MM.1S (cell line): ENCODE measurements at places on chromosomes 4 and X.

DNA sequence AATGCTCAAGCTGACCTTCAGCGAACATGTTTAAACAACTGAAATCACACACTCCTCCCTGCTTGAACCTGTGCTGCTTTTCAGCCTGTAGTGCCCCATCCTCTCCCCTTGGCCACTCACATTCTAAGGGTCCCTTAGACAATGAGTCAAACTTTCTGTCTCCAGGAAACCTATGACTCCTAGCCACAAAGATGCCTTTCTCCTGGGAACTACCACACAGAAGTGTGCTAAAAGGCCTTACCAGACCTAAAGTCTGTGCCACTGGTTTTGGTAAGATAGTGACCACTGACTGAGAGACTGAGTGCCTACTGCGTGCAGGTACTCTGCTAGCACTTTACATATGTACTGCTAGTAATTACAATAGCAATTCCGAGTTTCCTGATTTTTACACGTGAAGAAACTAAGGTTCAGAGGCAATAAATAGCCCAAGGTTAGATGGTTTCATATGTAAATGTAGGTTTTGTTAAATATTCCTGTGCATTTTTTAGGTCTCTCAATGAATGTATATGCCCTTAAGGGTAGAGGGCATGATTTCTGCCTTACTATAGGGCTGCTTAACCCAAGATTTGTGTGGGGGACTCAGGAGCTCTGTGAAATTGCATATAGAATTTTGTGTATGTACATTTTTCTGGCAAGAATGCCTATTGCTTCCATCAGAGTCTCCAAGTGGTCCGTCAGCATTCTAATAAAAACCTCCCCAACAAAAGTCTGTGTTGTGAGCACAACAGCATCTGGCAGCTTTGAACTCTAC is 71.1 kb downstream of the NSG1 start:
- no peak for DNase-seq

GRCh38 chrX:154981116-154981411 is 41.5 kb downstream of the F8 start:
- no peak for DNase-seq

GRCh38 chr4:123418351-123418931 is 21.8 kb downstream of the SPRY1 start:
- DNase-seq = peak; percentile 94

DNA sequence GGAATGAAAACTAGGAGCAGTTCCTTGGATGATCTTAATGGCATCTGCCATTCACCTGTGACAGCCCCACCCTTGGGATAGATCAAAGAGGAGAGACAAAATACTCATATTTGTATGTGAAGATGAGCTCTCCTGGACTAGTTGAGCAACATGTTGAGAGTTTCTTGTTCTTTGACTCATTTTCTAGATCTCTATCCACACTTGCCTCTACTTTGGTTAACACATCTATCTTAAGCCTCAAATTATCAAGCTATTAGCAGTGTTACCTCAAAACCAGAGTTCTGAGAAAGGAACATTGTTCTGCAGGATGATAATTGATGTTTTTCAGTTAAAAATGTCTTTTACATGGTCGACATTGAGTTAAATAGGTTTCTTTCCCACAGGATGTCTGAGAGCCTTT is 94.2 kb upstream of the TEX13D start:
- no peak for DNase-seq

GRCh38 chrX:123720486-123720885 is 12.4 kb downstream of the THOC2 start:
- no peak for DNase-seq

DNA sequence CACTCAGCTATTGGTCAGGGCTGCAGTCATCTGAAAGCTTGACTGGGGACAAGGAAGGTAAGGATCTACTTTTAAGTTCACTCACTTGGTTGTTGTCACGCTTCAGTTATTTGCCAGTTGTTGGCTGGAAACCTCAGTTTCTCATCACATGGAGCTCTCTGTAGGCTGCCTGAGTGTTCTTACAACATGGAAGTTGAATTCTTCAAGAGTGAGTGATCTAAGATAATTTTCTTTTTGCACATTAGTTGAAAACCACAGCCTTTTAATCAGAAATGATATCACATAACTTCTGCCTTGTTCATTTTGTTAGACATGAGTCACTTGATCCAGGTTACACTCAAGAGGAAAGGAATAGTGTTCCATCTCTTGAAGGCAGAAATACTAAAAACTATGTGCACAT is 552.7 kb downstream of the RAPGEF2 start:
- no peak for DNase-seq

GRCh38 chrX:111040377-111041017 is 55.5 kb upstream of the PAK3 start:
- DNase-seq = no peak

DNA sequence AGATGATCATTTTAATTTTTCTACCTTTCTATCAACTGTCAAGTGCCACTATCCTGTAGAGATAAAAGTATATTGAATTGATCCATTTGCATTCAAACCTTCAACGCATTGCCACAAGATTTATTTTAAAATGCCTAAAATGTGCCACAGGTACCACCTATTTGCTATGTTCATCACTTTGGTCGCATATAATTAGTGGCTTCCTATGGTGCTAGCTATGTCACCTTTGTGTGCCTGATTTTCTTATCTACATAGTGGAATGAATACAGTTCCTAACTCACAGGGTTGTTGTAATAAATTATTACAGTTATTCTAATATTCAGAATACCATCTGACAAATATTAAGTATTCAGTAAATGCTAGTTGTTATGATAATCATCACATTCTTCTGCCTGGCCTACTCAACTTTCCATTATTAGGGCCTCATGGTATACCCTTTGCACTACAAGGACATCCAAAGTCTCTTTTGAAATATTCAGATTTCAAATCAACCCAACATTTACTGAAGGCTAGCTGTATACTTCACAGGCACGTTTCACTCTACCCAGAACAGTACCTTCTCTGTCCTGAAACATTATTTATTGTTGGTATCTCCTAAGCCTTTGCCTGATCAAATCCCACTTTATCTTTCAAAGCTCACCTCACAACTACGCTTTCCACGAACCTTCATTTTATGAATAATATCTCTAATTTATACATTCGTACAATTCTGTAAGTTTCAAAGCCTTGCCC is 62.4 kb downstream of the ANXA10 start:
- no peak for DNase-seq

- no peak for DNase-seq
These were observed 7.0 kb upstream of the USO1 start for GRCh38 chr4:75717408-75717807.

DNA sequence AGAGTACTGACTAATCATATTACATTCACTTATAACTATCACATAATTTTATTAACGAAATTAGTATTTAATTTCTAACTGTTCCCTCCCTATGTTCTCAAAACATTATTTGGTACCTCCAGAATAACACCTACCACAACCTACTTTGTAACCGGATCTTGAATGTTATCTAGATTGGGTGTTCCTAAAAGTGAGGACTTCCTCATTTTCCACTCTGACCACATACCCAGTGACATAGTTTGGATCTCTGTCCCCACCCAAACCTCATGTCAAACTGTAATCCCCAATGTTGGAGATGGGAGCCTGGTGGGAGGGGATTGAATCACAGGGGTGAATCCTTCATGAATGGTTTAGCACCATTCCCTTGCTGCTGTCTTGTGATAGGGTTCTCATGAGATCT is 21.8 kb downstream of the NR3C2 start:
- no peak for DNase-seq

GRCh38 chrX:126165721-126166461 is at the start of gene DCAF12L2:
DCAF12L2 (minus strand) TSS chrX:126166289; CDS start chrX:126165924, 365 bp downstream.
- DNase-seq = no peak

DNA sequence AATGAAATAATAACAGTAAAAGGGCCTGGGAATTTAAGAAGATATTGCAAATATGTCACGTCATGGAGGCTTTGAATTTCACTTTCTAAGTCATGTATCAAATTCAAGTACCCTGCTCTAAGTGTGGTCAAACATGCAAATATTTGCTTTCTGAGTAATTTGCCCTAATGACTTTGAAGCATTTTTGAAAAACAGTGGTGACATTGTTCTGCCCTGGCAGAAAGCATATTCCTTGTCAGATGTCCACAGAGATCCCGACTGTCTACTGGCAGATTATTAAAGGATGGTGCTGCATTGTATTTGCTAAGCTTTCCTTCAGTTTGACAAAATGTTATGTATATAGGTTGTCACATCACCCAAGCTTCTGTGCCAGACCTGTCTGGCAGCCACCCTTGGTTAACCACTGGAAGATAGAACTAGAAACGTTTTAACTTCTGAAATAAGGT is 92.5 kb downstream of the ANK2 start:
- DNase-seq = no peak

DNA sequence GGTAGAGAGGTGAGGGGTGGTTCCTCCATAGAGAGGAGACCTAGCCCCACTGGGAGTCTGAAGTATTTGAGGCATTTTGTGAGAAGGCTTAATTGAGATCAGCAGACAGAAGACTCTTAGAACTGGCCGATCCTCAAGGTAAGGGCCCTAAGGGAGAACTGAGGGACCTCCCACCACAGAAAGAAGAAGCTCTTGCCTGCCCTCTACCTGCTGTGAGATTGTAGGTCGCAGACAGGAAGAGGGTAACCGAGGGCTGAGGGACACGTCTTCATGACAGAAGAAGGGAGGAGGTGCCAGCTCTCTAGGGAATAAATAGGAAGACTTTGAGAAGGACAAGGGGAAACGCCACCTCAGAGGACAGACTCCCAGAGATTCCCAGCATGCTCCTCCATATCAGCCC is 24.1 kb upstream of the MAGEC1 start:
- no peak for DNase-seq

DNA sequence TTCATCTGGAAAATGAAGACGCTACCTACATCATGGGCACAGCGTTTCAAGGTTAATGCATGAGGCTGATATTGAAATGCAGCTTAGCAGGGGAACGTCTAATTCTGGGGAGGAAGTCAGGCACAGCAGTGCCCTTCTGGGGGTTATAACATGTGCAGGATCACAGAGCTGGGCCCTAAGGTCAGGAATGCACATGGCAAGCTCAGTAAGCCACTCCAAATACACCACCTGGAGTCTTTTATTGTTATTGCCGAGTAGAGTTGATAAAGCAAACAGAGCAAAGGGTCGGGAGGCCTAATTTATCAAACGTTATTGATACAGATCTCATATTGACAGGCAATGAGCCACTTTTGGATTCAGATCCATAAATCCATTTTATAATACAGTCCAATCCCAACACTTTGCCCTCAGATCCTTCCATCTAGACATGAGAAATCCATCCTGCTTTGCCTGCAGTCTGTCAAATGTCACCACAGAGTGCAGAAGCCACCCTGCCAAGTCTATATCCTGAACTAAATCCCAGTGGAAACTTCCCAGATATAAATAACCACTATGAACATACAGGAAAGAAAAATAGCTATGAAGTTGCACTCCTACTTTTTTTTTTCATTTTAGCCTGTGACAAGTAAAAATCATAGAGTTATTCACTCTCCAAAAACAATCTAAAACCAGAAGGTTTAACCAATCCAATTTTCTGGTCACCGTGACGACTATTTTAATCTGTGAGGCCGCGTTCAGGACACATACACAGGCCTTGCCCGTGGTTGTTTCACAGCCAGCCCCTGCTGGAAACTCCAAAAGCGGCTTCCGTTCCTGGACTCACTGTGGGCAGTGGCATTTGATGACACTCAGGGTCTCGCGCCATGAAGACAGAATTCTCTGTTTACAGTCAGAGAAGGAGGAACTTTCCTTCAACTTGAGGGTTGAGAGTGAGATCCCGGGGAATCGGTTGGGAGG is 335.4 kb downstream of the DHX15 start:
- no peak for DNase-seq

- no peak for DNase-seq
These were observed 286.4 kb downstream of the CRLF2 start for GRCh38 chrX:926070-926469.

- DNase-seq = no peak
These were observed 10.3 kb downstream of the FAM3A start for GRCh38 chrX:154505734-154506133.

DNA sequence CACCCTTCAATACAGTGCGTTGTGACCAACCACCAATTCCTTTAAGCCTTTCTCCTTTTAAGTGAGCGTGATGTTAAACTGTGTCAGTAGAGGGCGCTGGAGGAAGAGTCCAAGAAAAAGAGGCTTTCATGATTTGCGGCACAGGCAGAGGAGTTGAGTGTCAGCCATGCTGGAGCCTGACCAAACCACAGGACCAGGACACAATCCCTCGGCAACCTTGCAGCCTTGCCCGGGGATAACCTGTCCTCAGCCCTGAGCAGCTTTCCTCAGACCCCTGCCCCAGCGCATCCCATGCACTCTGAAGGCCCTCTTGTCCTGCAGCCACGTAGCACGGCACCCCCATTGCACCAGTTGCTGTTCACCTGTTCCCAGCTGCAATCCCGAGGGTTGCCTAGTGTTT is 53.5 kb upstream of the SMIM31 start:
- DNase-seq = no peak

GRCh38 chr4:108425988-108426387 is 194.4 kb upstream of the RPL34 start:
- no peak for DNase-seq

- DNase-seq = no peak
These were observed 66.0 kb downstream of the UBE2K start for GRCh38 chr4:39763714-39764572.

DNA sequence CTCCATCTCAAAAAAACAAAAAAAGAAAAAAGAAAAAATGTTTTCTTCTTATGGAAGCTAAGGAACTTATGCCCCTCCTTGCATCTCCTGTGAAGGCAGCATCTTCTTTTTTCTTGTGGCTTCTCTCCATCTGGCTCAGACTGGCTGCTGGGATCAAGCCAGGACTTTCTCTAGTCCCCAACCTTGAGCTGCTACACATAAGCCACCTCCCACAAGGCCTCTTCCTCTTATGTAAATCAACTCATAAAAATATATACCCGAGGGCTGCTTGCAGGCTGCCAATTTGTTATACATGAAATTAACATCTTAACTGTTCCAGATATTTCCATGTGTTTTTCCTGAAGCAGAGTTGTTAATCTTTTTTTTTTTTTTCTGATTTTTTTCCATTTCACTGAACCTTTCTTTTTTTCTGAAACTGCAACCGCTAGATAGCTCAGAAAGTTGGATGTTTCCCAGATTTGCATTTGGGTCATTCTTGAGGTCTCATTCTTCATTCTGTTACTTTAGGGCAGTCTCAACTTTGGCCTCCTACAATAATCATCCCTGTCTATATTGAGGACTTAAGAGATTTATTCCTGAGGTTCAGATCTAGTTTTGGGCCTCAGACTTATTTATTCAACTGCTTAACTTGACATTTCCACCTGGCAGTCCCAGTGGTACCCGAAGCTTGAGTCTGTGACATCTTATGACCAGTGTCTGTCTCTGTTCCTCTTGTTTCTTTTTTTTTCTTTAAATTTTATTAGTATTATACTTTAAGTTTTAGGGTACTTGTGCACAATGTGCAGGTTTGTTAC is 10.3 kb downstream of the SNX25 start:
- no peak for DNase-seq

DNA sequence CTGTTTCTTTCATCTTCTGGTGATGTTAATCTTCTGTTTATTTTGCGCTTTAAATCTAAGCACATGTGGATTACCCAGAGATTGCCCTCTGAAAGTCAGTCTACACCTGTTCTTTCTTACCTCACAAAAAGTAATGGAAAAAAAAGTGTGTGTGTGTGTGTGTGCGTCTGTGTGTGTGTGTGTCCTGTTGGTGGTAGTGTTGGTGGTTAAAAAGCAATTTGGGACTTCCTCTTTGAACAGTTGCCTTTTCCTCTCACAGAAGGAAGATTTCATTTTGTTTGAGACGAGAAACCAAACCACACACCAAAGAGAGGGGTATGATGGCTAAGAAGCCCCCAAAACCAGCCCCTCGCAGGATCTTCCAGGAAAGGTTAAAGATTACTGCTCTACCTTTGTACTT is at the start of gene STAP1:
Gene STAP1 (plus strand): TSS at position 235 of the 400 bp plus-strand sequence. CDS start 83 bp downstream, at position 318.
- DNase-seq = peak; percentile 89

- no peak for DNase-seq
These were observed 81.1 kb downstream of the ATP11C start for GRCh38 chrX:139851730-139852129.

- DNase-seq = no peak
These were observed 9.9 kb downstream of the ZNF157 start for GRCh38 chrX:47380268-47380667.
